T-helper 2 cell (primary cell): ENCODE measurements at places on chromosomes 4 and X.

DNA sequence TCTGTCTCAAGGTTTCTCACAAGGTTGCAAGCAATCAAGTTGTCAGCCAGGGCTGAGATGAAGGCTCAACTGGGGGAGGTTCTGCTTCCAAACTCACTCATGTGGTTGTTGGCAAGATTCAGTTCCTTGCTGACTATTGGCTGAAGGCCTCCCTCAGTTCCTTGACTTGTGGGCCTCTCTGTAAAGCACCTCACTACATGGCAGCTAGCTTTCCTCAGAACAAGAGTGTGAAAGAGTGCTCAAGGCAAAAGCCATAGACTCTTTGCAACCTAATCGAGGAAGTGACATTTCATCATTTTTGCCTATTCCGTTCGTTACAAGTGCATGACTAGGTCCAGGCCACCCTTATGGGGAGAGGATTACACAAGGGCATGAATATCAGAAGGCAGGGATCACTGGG lies 52.0 kb downstream of the CXorf58 start:
- DNase-seq = no peak

DNA sequence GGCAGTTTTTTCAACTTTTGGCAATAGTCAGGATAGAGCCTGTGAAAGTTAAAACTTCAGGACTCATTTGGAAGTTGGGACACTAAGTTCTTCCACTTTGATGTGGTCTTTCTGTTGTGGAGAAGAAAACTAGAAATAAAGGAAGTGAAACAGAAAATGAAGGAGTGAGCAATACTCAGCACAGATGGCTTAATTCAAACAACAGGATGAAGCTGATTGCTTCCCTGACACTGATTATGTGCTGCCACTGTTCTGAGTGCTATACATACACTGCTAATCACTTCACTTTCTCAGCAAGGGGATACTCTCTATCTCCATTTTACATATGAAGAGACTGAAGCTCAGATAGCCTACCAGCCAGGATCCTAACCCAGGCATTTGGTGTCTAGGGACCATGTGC lies 235.1 kb upstream of the CPEB2 start:
- no peak for DNase-seq

DNA sequence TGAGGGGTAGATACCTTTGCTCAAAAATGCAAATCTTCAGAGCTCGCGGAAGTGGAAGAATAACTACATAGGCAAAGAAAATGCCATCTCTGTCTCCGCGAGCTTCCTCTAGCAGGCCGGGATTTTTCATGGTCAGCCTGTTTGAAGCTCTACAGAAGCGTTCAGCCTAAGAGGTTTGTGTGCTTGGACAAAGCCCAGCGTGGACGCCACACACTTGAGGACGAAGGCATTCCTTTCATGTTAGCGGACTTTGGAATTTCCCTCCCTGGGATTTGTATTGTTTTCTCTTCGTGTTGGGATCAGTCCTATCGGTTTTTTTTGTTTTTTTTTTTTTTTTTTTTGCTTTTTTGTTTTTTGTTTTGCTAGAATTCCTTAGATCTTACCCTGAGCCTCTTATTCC lies 53.7 kb downstream of the SMIM31 start:
- no peak for DNase-seq

GRCh38 chr4:176780995-176781738 lies 11.6 kb downstream of the VEGFC start:
- no peak for DNase-seq

DNA sequence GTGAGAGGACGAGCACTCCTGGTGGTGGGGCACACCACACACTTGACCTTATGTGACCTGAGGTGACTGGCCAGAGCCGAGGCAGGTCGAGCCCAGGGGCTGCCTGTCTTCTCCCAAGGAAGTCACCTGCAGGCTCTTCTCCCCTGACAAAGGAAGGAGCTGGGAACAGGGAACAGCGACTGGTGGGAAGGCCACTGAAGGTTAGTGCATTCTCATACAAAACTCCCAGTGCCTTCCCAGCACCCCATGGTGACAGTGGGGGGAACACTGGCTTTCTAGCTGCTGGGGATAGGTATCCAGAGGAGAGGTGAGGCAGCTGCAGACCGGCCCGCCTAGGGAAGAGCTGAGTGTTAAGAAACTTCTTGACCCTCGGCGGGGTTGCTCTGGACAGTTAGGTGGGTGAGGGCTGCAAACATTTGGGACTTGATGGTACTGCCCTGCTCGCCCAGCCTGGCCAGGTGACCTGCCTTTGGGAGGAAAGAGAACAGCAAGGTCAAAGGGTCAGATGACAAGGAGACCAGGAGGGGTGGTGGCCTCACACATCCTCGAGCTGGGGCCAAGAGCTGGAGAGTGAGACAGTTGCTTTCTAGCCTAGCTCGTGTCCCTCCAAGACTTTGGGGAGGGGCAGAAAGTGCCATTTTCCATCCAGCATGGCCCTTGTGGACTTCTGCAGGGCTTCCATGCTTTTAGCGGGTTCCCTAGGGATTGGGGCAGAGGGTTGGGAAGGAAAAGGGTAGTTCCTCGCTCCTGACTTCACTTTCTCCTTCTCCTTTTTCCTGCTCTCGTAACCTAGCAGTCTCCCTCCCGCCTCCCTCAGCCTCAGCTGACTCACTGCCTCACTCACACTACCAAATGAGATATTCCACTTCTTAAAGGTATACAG lies 2.7 kb downstream of the NALF2 start:
- no peak for DNase-seq

DNA sequence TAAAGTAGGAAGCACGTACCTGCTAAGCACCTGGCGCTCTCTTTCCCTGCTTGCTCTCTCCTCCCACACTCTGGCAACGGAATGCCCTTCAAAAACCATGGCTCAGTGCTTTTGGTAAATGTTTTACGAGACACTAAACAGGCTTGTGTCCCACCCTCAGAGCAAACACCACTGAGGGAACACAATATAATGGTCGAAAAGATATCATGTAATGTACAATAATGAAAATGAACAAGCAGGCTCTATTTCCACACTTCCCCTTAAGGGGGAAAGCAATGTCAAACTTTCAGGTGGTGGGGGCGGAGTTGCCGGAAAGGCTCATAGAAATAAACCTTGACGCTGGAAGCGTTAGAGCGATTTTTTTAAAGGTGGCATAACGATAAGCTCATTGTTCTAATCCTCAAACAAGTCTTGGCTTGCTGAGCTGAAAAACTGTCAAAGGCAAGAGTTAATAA lies 115.1 kb downstream of the RBM47 start:
- DNase-seq = no peak

DNA sequence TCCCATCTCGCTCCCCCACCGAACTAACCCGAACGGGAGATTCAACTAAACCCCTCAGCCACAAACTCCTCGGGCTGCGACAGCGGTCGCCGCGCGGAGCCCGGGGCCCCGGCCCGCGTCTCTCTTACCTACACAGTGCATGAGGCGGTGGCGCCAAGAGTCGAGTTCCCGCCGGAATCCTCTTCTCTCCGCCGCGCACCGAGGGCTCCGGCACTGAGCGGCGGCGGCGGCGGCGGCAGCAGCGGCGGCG lies 160 bp downstream of the LCORL start:
- no peak for DNase-seq

DNA sequence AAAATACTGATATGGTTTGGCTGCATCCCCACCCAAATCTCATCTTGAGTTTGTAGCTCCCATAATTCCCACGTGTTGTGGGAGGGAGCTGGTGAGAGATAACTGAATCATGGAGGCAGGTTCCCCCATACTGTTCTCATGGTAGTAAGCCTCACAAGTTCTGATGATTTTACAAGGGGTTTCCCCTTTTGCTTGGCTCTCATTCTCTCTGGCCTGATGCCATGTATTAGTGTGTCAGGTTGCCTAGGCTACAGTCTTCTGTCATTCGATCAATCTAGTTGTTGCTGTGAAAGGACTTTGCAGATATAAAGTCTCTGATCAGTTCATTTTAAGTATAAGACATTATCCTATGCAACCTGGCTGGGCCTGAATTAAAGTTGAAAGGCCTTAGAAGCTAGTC lies 209.3 kb upstream of the MAOA start:
- DNase-seq = no peak

- DNase-seq = no peak
These were observed 170.5 kb upstream of the PITX2 start for GRCh38 chr4:110793381-110793801.

GRCh38 chr4:42363614-42364013 lies 33.7 kb upstream of the SHISA3 start:
- no peak for DNase-seq

GRCh38 chr4:143382596-143382995 lies 45.9 kb downstream of the GAB1 start:
- DNase-seq = no peak

DNA sequence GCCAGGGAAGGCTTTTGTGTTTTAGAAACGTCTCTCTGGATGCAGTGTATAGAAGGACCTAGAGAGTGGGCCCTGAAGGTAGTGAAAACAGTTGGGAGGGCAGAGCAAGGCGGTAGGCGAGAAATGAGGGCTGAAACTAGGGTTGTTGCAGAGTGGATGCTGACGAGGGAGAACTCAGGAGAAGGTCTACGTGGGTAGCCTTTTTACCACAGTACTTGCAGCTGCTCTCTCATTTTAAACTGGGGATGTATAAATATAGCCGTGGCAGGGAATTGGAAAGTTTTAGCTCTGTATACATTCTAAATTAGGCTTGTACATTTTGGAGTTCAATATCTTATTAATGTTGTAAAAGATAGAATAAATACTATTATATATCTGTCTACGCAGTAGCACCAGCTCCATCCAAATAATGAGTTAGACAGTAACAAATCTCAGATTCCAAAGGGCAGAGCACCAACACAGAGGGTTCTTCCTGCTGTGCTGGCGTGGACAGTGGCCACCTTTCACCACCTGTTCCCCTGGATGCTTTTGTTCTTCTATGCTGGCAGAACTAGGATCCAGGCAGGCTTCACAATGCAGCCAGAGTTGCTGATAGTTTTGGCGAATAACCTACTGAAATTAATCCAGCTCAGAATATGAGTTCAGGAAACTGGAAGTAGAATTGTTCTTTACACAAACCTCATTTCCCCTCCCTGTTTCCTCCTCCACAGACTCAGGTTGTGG lies 31.7 kb downstream of the CCNG2 start:
- DNase-seq = no peak

GRCh38 chrX:120309873-120310705 lies 1.2 kb downstream of the TMEM255A start:
- no peak for DNase-seq

DNA sequence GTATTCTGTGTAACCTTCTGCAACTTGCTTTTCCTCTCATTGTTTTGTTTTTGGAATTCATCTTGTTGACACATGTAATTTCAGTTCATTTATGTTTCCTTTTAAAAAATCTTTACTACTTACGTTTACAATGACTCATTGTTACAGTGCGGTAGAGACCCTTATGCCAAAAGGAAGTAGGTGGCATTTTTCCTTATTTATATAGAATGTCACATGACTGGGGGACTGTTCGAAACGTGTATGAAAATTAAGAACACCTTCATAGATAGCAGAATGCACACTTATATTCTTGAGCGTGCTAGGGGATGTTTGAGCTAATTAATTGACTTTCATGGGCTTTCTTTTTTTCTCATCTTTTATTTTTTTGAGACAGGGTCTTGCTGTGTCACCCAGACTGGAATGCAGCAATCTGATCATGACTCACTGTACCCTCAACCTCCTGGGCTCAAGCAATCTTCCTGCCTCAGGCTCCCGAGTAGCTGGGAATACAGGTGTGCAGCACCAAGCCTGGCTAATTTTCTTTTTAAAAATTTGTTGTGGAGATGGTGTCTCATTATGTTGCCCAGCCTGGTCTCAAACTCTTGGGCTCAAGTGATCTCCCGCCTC lies 7.3 kb downstream of the REPS2 start:
- no peak for DNase-seq

DNA sequence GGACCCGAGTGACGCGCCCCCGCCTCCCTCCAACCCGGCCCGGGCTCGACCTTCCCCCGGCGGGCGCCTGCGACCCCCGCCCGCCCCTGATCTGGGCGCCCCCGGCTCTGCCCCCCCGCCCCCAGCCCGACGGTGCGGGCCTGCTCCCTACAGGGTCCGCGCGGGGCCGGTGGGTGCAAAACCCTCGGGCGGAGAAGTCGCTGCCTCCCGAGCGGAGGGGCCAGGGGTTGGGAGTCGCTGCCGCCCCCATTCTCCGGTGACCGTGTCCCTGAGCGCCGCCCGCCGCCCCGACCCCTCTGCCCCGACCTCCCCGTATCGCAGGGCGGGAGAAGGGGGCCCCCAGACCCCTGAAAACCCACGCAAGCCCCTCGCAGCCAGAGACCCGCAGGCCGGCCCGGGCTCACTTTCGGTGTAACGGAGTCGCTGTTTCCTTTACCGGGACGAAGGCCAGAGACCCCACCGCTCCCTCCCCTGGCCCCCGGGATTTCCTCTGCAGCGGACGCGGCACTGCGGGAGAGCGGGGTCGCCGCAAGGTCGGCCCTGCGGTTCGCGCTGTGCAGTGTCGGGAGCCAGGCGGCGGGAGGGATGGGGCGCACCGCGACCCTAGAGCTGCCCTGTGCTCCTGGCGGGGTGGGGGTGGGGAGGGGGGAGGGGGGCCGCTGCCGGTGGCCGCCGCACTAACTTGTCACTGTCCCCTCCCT lies 729 bp upstream of the CPLX1 start:
- no peak for DNase-seq

DNA sequence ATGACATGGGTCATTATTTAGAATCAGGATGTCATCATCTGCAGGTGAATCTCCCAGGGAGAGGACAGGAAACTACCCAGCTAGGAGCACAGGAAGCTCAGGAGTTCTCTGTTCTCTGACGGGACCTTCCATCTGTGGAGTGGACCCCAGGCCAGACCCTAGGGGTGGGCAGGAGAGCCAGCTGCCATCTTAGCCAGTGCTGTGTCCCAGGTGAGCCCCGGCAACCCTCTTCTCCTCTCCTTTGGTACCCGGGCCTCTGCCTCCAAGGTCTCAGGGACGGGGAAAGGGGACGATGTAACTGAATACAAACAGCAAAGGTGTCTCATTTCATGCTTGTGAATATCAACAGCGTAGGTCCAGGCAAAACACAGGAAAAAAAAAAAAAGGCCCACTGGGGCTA lies 48.5 kb downstream of the C4orf50 start:
- DNase-seq = no peak

- no peak for DNase-seq
These were observed 78.7 kb upstream of the CBLL2 start for GRCh38 chrX:22193851-22194659.
